SK-N-SH (cell line): ENCODE measurements at places on chromosomes 13 and 19. TPM values are rescaled to one million over a fixed set of nuclear protein-coding genes. Genes with fewer than 3 reads are reported as not detected.
A peak's percentile ranks its signal among the peaks of the same experiment; 100 is the strongest.

DNA sequence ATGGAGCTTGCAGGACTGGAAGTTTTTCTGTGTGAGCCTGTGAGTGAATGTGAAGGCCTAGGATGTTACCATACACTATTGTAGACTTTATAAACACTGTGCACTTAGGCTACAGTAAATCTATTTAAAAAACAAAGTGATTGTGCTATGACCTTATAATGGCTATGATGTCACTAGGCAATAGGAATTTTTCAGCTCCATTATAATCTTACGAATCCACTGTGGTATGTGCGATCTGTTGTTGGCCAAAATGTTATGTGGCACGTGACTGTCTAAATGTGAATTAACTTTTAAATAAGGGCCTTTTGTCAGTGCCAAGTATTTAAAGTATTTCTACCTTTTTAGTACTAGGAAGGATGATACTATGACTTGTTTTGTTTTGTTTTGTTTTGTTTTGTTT lies 54.9 kb downstream of the DPY19L3 start:
- DNase-seq: no peak

GRCh38 chr13:86174622-86175021 lies 375.4 kb upstream of the SLITRK6 start:
- no peak for DNase-seq

GRCh38 chr13:45015300-45015699 lies 26.0 kb downstream of the GPALPP1 start:
- no peak for DNase-seq

DNA sequence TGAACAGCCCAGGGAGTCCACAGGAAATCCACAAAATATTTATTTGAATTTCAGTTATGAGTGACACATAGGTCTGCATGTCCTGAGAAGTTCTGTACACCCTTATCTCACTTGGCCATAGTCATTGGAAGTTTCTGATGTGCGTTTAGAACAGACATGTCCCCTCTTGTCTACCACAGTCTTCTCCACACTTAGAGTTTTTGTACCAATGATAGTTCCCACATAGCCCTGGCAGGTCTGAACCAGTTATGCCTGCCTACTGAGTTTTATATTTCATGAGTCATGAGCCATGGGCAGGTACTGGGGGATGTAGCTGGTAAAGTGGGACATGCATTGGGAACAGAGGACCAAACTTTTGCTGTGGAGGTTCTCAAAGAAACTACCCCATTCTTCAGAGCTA lies 11.3 kb downstream of the ZNF132 start:
- DNase-seq: no peak

DNA sequence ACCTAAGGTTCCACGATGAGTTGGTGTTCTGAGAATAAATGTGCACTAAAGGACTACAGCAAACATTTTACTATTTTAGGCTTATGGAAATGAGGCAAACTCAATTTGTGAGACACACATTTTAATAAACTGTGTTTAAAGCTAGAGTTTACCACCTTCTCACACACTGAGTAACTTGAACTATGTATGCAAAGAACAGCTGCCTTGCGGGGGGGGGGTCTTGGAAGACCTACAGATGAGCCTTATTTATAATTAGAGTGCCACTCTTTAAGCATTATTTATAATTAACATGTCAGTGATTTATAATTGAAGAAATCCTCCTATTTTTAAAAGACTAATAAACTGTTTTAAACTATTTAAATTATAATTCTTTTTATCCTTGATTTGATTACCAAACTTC lies 300.4 kb downstream of the DLEU7 start:
- DNase-seq: no peak

GRCh38 chr19:56538761-56539263 lies at the start of gene ZFP28:
TSS of gene ZFP28 (plus strand) at chr19:56538948. CDS start at chr19:56539019, 71 bp downstream.
- DNase-seq: peak; percentile 95

GRCh38 chr13:51993713-51994112 lies 17.5 kb downstream of the ATP7B start:
- no peak for DNase-seq

- no peak for DNase-seq
Observed at GRCh38 chr19:42468273-42468796, 25.6 kb upstream of the CXCL17 start.

- no peak for DNase-seq
Observed at GRCh38 chr13:43448605-43449336, 338.0 kb downstream of the ENOX1 start.

DNA sequence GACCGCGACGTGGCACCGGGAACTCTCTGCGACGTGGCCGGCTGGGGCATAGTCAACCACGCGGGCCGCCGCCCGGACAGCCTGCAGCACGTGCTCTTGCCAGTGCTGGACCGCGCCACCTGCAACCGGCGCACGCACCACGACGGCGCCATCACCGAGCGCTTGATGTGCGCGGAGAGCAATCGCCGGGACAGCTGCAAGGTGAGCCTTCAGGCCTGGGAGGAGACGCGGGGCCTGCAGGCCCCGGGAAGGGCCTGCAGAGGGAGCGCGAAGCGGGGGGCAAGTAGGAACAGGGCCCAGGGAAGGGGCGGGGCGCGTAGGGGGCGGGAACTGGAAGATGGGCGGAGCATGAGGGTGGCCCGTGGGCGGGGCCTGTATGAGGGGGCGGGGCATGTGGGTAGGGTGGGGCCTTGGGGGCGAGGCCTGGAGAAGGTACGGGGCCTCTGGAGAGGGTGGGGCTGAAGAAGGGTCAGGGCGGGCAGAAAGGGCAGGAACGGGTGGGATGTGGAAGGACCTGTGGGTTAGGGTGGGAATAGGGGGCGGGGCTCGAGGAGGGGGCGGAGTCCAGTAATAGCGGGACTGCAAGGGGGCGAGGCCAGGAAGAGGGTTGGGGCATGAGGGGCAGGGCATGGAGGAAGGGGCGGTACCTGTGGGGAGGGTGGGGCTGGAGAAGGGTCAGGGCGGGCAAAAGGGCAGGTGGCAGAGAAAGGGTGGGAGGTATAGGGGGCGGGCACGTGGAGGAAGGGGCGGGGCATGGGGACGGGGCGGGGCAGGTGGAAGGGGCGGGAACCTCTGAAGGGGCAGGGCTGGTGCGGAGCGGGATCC lies 2.5 kb downstream of the CFD start:
- peak; percentile 95 for DNase-seq

GRCh38 chr19:11087870-11088505 lies 1.3 kb upstream of the LDLR start:
- DNase-seq: no peak

The RFXANK gene
- 98.2 and 117 TPM in 2 replicates for polyA plus RNA-seq

The ZNF30 gene
- 1.7 and 2.8 TPM in 2 replicates for polyA plus RNA-seq

The NDFIP2 gene
- polyA plus RNA-seq: 21.4 and 25.5 TPM in 2 replicates

The LRG1 gene
- 0.12 and 0.23 TPM in 2 replicates for polyA plus RNA-seq

GRCh38 chr13:50780201-50781015 lies 63.1 kb downstream of the DLEU7 start:
- no peak for DNase-seq

The SIGLEC5 gene
- polyA plus RNA-seq: not detected in 2 replicates

The ZNF709 gene
- 0.64 and 0.99 TPM in 2 replicates for polyA plus RNA-seq

The SIGLECL1 gene
- not detected in 2 replicates for polyA plus RNA-seq

The KLHL1 gene
- not detected in 2 replicates for polyA plus RNA-seq

DNA sequence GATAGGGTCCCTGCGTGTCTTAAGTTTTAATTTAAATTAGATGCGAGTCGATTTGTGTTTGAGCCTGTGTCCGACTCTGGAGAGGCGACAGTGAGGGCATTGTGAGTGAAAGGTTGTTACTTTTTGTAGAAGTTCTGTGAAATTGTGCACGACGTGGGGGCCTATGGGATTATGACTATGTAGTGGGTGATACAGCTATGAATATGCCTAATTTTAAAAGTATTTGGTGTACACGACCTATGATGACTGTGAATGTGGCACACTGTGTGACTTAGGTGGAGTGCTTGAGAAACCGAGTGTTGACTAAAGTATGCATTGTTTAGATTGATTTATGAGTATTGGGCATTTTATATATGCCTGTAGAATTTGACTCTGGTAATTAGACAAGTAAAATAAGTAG lies 646 bp downstream of the ZNF567 start:
- no peak for DNase-seq

DNA sequence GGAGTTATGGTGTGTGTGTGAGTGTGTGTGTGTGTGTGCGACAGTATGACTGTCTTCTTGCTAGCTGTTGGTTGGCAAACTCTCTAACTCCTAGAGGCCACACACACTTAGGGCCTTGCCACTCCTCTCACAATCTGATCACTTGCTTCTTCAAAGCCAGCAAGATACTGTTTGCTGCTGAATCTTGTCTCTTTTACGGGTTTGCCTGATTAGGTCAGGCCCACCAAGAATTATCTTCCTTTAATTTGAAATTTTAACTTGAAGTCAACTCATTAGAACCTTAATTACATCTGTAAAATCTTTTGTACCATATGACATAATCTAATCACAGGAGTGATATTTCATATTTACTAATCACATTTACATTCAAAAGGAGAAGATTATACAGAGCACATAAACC lies 359.2 kb upstream of the SGCG start:
- DNase-seq: no peak

GRCh38 chr13:85640727-85641126 lies 158.5 kb downstream of the SLITRK6 start:
- no peak for DNase-seq

DNA sequence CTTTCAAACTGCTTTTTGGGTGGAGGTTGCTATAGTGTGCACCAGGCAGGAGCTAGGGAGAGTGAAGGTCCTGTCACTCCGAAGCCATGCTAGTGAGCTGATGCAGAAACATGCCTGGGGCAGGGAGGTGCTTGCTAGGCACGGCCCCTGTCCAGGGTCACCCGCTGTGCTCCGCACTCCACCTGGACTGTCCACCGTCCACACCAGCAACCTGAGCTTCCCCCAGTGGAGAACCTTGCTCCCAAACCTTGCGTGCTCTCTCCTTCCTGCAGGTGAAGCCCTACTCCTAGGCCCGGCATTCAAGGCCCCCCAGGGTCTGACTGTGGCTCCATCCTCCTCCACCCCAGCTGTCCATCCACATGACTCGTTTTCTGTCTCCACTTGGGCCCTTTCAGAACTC lies 12.3 kb downstream of the SLC15A1 start:
- no peak for DNase-seq

The FGF9 gene
- polyA plus RNA-seq: not detected in 2 replicates

DNA sequence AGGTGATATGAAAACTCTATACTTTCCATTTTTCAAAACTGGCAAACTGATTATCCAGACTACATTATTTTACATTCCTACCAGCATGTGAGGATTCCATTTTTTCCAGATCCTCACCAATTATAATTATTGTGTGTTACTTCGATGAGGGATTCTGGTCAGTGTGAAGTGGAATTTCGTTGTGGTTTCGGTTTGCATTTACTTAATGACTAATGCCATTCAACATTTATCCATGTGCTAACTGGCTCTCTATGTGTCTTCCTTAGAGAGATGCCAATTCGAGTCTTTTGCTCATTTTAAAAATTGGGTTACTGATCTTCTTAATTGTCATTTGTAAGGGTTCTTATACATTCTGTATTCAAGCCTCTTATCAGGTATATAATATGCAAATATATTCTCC lies 1551.3 kb upstream of the MIR17HG start:
- no peak for DNase-seq

- no peak for DNase-seq
Observed at GRCh38 chr13:42369071-42369797, 97.3 kb downstream of the AKAP11 start.

DNA sequence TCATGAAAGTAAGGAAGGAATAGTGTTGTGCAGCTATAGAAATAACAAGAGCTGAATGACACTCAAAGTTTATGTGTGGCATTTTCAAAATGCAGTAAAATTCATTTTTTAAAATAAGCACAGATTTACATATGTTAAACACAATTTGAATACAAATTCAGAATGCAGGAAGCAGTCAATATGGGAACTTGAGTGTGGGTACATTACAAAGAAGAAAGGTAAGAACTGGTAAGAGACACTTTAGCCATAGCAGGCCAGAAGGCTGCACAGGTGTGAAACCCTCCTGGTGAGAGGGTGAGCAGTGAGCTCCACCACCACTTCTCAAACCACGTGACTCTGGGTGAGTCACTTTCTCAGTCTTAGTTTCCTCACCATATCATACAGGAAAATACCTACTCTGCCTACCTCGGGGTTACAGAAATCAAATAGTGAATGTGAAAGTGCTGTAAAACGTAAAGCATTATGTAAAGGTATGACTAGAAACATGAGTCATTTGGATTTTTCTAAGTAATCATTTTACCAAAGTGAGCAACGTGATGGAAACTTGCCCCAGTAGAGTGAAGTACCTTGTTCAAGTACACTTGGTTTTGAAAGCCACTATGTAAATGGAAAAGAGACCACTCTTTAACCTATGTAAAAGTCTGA lies 40.5 kb downstream of the USP12 start:
- no peak for DNase-seq

GRCh38 chr13:113140677-113141600 lies 17.5 kb upstream of the PROZ start:
- peak; percentile 12 for DNase-seq

DNA sequence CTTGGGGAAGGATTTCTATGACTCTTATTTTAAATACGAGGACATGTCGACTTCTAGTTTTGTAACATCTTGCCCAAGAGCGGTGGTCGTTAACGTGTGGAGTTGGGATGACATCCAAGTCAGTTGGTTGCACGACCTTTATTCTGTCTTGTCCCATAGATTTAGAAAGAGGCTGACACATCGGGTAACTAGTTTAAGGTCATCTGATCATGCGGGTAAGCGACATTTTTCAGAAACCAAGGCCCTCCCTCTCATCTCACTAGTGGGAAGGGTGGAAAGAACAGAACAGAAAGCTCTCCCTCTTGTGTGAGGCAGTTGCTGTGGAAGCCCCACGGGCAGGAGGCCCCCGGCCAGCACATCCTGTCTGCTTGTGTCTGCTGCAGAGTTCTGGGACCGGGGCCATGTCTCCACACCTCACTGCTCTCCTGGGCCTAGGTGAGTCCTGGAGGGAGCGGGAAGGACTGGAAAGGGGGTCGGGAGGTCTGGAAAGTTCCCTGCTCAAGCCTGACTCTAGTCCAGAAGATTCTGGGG lies at the start of gene LAIR2:
Gene LAIR2, plus strand, starts transcription at position 314 of the 531 bp plus-strand sequence. Its CDS starts 88 bp downstream, at position 402.
- no peak for DNase-seq
